Activated CD4-positive, alpha-beta T cell treated with anti-CD3 and anti-CD28 coated beads, Interleukin-2, amount 10 ng/mL, durations not matched to agents 7 days and 5 days (primary cell): ENCODE measurements at places on chromosomes 5 and 9. TPM values are rescaled to one million over a fixed set of nuclear protein-coding genes. Genes with fewer than 3 reads are reported as not detected.

Gene FAM169A
- total RNA-seq = 3.1 TPM

Gene PCDHA10
- not detected for total RNA-seq

Gene NR2F1
- not detected for total RNA-seq

Gene TAF11L3
- not detected for total RNA-seq

Gene SLC6A19
- not detected for total RNA-seq

Gene CDH9
- not detected for total RNA-seq

Gene GDNF
- not detected for total RNA-seq

DNA sequence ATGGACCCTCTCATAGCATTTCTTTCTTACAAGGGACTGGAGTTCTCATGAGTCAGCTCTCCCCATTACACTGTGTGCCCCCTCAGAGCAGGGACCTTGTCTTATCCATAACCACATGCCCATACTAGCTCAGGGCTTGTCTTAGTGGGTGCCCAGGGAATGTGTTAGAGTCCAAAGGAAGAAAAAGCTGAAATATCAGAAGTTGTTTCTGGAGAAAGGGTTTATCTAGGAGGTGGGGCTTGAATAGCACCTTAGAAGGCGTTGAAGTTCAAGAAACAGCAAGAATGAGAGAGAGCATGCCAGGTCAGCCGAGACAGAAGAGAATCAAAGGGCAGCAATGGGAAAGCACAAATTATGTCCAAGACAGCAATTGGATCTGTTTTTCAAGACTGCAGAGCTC is 109.4 kb downstream of the TTLL11 start:
- no peak for DNase-seq

DNA sequence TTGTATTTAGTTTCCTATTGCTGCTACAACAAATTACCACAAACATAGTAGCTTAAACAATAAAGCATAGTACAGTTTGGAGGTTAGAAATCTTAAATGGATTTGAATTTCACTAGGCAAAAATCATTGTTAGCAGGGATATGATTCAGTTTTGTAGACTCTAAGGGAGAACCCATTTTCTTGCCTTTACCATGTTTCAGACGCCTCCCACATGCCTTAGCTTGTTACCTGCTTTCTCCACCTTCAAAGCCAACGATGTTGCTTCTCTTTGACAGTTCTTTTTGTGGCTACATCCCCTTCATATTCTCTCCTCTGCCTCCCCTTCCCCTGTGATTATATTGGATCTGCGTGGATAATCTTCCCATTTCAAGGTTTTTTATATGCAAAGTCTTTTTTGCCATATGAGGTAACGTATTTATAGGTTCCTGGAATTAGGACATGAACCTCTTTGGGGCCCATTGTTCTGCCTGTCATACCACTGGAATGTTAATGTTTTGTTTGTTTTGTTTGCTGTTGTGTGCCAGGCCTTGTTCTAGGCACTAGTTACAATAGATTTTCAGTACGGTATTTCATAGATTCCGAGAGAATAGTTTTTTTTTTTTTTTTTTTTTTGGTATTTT is 54.1 kb downstream of the UHRF2 start:
- no peak for DNase-seq

DNA sequence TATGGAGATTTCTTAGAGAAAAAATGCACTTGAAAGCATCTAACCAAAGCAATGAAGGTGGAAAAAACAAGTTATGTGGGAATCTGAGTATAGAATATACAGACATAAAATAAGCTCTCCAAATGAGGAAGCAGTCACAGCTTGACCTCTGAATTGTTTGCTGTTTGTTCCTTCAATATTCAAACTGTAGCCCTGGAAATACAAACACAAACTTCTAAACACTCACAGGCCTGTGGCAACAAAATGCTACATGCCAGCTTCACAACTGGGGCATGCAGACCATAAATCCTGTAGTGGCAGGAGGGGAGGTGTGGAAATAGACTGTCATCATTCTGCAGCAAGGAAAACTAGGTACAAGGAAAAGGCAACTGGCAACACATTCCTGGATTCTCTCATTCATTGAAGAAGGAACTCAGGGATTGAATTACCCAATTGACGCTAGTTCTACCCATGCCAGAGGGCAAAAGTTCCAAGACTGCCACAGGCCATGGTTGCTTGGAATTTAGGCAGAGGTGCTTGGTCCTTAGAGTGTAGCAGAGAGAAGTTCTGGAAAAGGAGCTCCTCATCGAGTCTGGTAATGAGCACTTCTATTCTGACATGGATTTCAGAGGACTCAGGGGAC is 349.6 kb downstream of the PDE4D start:
- no peak for DNase-seq

DNA sequence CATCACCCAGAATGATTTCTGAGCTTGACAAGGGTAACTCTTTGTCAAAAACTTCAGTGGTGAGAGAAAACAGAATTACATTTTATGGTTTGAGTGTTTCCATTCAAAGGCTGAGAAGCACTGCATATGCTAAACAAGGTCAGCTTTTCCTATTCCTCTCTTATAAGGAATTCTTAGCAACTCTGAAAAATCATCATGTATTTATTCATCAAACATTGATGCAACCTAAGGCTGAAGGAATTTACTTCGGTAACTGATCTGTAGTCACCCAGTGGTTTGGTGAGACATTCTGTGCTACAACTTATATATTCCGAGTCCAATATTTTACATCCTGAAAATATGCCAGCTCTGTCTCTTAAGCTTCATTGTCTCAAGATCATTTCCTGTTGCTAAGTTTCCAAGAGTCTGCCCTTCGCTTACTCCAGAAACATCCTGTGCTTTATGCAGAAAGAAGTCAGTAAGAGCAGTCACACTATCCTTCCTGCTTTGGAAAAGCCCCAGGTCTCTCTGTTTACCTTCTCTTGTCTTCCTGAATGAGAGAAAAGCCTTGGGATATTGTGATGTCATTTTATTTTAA is 176.6 kb upstream of the TBCA start:
- no peak for DNase-seq

DNA sequence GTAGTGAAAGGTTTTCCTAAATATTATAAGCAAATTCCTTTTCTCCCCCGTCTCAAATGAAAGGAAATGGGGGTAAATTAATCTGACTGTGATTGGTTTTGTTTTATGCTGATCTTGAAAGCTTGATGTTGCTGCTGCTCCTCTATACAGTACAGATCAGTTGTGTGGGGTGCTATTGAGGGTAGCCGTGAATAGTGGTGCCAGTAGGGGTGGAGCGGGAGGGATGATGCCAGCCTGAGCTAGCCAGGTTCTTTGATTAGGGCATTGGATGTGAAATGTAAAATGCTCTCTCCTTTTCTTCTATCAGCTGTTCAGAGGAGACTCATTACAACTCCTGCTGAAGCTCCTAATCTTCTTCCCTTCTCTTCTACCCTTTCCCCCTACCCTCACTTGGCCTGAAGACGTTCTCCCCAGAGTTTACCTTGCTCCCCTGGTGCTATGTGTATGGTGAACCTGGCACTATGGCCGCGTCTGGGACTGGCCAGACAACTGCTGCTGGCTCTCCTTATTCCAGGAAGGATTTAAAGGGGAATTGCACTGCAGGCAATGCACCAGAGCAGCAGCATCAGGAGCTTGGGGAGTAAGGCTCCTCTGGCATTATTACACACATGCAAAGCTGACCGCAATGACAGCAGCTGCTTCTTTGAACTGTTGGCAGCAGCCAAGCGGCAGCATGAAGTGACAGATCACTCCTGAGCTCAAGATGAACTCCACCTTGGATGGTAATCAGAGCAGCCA is 566 bp downstream of the GPR21 start:
- peak; percentile 20 for DNase-seq

DNA sequence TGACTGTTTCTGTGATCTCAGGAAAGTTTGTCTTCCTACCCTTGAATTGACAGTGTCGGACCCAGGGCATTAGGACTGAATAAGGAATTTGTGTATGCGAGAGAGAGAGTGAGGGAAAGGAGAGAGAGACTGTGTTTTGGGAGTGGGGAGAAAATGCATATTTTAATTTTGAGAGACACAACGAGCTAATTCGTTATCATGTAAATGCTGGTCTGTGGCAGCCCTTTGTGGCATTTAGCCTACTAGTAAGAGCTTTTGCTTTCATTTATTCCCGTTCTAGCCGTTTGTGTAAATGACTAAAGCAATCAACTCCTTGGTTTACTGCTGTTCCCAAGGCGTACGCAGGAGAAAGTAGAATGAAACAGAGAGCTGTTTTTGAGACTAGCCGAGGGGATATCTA is 79.8 kb upstream of the MAMDC2 start:
- no peak for DNase-seq

- no peak for DNase-seq
Observed at GRCh38 chr9:91856419-91856818, 93.6 kb downstream of the ROR2 start.

GRCh38 chr9:26745111-26745510 is 147.5 kb downstream of the CAAP1 start:
- no peak for DNase-seq

DNA sequence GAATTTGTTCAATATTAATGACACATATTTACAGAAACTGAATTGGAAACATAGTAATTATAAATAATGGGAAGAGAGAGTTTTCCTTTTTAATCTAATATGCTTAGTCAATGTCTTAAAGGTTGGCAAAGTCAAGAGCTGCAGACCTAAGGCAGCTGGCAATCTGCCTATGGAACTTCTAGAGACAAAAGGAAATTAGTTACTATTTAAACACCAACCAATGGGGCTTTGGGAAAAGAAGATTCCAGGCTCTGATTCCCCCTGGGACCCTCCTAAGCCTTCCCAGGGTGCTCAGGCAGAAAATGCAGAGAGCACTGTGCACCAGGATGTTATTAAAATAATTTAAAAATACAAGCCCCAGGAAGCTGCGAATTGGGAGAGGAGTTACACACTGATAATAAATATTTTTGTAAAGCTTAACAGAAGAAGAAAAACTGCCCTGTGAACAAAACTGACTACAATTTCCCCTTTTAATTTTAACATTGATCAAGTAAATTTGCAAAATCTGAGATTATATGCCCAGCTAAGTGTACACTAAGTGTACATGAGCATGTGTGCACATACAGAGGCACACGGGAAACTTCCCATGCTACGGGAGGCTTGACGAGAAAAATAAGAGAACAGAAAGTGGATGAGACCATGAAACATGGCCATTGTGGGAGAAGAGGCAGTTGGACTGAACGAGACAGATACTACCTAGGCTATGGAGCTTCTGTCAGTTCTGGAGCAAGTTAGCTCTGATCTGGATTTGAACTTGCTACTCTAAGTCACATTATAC is 77.4 kb upstream of the ADAMTS16 start:
- no peak for DNase-seq

GRCh38 chr5:98460536-98460935 is 312.9 kb upstream of the RGMB start:
- DNase-seq = no peak

DNA sequence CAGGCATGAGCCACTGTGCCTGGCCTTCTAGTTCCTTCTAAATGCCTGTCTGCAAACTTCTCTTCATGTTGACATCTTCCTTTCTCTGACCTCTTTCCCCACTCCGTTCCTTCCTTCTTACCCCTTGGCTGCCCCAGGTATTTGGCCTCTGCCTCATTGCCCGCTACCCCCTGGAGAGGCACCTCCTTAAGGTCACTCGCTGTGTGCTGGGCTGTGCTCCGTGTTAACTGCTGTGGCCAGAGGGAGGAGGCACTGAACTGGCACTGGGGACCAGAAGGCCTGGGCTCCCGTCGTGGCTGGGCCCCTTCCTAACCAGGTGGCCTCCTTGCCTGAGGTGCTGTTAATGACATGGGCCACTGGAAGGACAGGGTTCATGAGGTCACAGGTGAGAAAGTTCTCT is 39.4 kb downstream of the LAMC3 start:
- DNase-seq = no peak

DNA sequence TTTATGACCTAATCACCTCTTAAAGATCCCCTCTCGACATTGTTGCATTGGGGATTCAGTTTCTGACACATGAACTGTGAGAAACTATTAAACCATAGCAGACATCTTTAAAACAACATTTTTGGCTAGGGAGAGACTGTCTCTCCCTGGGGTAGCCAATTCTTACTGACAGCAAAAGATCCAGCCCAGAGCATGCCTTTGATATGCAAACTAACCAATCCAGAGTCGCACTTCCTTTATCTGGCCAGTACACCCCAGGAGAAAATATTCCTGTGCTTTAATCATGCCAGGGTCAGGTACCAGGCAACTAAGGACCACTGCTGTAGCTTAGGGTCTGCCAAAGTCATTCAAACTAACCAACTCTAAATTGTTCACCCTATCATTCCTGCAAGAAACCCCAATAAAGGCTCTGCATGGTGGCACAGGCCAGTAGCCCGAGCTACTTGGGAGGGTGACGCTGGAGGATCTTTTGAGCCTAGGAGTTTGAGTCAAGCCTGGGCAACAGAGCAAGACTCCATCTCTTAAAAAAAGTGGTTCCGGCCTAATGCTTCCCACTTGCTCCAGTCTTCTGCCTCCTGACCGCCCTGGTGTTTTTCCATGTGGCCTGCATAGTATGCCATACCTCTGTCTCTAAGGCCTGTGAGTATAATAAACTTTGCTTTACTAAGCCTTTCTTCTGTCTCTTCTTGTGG is 62.3 kb upstream of the DAPK1 start:
- no peak for DNase-seq

- no peak for DNase-seq
Observed at GRCh38 chr5:178223196-178223773, 9.3 kb downstream of the PHYKPL start.

DNA sequence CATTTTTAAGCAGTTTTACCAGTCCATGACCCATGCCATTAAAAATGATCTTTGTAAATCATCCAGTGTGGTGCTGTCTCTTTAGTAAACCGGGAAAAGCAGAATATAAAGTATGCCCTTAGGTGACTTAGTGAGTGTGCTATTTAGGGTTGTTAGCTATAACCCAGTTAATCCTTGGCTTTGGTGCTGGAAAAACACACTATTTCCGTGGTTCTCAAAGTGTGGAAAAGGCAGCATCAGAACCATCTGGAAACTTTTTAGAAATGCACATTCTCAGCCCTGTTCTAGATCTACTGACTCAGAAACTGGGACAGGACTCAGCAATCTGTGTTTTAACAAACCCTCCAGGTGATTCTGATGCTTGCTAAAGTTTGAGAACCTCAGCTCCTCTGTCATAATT is 123.6 kb upstream of the ZNF608 start:
- DNase-seq = no peak

DNA sequence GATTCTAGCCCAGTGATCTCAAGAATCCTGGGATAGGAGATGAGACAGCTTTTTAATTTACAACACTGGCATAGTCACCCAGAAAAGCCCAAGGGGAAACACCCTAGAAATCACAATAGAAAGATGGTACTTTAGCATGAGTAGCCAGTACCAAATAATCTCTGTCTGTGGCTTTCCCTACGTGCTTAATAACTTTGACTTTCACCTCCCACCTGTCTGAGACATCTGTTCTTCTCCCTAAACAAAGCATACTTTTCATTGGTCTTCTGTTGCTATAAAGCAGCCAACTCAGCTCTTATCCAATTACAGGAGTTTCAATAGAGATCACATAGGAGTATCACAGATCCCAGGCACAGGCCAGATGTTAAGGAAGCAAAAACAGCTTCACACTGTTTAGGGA is 10.4 kb downstream of the MARCHF3 start:
- DNase-seq = no peak

- DNase-seq = no peak
Observed at GRCh38 chr9:84542554-84542953, 127.0 kb upstream of the NTRK2 start.

GRCh38 chr5:179408611-179409010 is 63.4 kb upstream of the ADAMTS2 start:
- no peak for DNase-seq

- DNase-seq = no peak
Observed at GRCh38 chr5:102889033-102889432, 133.9 kb downstream of the PAM start.
